ENCODE measurements at places on chromosomes 5 and 9. TPM values are rescaled to one million over a fixed set of nuclear protein-coding genes. Genes with fewer than 3 reads are reported as not detected.

IFT74 gene
- 17.5 TPM for total RNA-seq

SLC36A2 gene
- not detected for total RNA-seq

CRHBP gene
- total RNA-seq, result not detected

PCDHGA2 gene
- total RNA-seq, result 2.8 TPM

ADGRV1 gene
- 3.5 TPM for total RNA-seq

DPM2 gene
- total RNA-seq, result 33.1 TPM

DMGDH gene
- 2.9 TPM for total RNA-seq

- DNase-seq, result no peak
Measured at GRCh38 chr5:132385326-132386105, 16.0 kb downstream of the SLC22A5 start.

DNA sequence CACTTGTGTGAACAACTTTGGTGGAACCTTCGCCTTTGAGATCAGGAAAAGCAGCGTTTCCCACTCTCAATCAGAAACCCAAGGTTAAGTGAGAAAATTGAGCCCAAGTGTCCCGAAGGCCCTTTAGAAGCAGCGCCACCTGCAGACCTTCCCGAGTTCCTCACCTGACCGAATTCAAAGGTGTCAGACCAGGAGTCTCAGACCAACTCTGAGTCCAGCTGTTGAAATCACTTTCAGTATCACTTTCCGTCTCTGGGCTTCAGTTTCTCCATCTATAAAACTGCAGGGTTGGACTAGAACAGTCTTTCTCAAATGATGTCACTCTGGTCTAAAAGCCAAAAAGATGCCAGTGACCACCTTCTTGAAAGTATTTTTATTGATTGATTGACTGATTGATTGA is 31.7 kb upstream of the GRHPR start:
- DNase-seq, result no peak

DNA sequence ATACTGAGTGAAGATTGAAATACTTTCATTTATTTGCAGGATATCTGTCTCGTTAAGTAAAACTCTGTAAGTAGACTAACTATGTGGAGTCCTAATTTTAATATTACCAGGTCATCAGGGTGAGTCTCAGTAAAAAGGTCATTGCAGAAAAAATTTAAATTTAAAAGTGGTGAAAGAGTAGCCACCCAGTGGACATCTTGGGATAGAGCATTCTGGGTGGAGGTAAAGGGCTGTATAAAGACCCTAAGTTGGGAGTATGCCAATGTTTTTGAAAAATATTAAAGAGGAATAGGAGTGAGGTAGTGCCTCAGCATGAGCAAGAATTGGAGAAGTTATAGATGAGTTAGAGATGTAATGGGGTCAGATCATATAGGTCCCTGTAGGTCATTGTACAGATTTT is 145.5 kb downstream of the HMHB1 start:
- no peak for DNase-seq

DNA sequence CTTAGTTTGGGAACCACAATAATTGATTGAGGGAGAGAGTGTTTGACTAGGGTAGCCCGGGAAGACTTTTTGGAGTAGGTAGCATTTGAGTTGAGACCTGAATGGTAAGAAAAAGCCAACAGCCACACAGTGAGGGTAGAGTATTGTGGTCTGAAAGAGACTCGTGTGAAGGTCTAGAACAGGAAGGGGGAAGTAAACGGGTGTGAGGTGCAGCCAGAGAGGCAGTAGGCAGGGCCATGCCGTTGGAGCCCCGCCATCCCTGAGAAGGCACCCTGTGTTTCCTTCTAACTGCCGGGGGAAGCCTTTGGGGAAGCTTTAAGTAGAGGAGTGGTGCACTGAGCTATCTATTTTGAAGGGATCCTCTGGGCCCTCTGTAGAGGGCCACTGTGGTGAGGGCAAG is 3.5 kb upstream of the F2RL2 start:
- no peak for DNase-seq

GRCh38 chr5:180553530-180553929 is 37.8 kb downstream of the SCGB3A1 start:
- no peak for DNase-seq

- no peak for DNase-seq
Measured at GRCh38 chr5:19638461-19638860, 349.5 kb downstream of the CDH18 start.

- DNase-seq, result no peak
Measured at GRCh38 chr5:133110709-133111108, 58.9 kb downstream of the HSPA4 start.

DNA sequence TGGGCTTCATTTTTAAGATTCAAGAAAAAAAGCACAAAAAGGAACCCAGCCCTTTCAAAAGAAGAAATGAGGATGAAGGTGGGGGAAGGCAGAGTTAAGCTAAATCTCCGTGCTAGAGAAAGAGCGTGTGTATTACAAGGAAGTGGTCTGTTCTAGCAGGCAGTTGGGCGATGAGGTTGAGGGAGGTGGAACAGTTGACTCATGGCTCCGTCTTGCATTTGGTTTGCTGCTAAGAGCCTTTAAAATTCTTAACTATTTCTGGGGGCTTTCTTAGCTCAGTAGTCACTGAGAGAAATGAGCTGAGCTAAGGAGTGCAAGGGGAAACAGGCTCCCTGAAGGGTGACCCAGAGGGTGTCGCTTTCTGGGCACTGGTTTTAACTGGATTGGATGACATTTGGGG is 117.4 kb downstream of the GCNT1 start:
- DNase-seq, result peak; percentile 83

DNA sequence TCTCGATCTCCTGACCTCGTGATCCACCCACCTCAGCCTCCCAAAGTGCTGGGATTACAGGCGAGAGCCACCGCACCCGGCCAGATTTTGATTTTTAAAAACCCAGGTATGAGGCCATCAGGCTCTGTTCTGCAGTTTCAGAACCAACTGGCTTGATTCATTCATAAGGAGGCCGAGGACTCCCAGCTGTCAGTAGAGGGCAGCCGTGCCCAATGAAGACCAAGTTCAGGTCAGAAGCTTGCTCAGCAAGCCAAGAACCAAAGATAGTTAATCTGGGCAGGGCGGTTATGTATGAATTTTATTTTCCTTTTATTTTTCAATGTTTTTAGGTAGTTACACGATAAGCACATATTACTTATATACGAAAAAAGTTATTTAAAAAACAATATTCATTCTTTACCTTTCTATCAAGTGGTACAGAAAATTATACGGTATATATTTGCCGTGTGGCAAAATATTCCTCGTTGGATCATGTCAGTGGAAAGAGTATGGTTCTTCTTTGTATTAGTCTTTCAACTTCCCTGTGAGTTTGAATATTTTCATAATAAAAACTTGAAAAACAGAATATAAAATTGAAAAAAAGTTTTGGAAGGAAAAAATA is 18.0 kb downstream of the MGAT1 start:
- DNase-seq, result no peak

DNA sequence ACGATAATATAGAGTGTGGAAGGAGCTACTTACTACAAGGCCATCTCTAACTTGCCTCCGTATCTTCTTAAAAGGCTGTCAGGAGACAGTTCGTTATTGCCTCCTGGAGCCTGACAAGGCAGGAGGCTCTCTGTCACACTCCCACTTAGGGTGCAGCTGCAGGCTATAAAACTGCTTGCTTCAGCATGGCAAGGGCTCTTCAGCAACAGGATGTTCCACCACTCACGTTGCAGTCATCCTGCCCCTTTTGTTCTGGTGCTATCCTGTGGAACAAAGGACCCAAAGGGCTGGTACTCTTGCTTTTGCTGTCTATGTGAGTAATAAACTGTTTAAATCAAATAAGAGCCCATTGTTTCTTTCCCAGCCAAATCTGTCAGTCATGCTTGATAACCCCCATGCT is 508.9 kb downstream of the NTRK2 start:
- DNase-seq, result peak; percentile 60

DNA sequence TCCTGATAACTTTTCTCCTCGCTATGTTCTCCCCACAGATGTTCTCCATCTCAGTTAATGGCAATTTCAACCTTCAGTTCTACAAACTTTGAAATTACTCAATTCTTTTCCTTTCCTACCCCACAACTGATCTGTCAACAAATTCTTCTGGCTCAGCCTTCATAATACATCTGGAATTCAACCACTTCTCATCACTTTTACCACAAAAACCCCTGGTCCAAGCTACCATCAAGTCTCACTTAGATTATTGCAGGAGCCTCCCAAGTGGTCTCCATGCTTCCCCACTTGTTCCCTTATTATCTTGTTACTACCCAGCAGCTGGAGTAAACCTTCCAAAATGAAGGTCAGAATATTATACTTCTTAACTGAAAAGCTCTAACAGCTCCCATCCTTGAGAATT is 110.1 kb downstream of the FBN2 start:
- no peak for DNase-seq

All from kidney epithelial cell (primary cell).